ENCODE measurements at places on chromosomes 3 and 15.

GRCh38 chr3:69532547-69533224 lies 146.8 kb upstream of the FRMD4B start:
- DNase-seq, result no peak

DNA sequence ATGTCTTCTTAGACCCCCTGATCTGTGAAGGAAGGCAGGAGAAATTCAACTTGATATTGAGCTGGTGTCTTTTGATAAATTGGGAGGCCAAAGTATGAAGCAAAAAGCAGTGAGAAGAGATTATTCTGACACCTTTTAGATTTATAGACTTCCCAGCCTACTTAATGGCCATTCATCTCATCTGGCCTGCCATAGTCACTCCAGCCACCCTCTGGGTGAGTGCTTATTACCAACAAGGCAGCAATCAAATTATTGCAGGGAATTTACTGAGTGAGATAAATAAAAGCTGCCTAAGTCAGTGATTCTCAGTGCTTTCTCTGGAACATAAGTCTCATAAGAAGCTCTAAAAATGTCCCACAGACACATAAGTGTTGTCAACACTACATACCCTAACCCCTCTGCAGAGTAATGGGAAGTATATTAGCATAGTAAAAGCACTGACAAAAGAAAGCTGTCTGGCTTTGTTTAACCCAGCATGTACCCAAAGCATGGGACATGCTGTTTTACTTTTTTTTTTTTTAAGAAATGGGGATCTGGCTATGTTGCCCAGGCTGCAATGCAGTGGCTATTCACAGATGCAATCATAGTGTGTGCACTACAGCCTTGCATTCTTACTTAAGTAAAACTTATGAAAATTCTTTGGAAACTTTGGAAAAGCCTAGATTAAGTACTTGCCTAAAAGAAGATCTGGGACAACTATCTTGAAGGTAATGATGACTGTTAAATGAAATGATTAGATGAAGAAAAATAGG lies 725.3 kb downstream of the TUSC7 start:
- DNase-seq, result no peak

DNA sequence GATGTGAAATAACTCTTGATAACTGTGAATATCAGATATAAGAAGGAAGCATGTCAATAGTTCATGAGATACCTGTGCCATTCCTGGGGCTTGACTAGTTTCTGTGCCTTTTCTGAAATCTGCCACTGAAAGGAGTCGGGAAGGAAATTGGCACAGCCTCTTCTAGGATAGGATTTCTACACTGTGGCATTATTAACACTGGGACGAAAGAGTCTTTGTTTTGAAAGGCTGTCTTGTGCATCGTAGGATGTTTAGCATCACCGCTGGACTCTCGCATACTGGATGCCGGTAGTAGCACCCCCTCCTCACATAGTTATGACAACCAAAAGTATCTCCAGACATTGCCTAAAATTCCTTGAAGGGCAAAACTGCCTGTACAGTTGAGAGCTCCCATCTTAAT lies 77.9 kb upstream of the SAMMSON start:
- no peak for DNase-seq

GRCh38 chr3:168248383-168249204 lies 152.9 kb upstream of the GOLIM4 start:
- DNase-seq, result peak; percentile 6

- no peak for DNase-seq
Observed at GRCh38 chr3:107028626-107029025, 348.6 kb upstream of the CCDC54 start.

DNA sequence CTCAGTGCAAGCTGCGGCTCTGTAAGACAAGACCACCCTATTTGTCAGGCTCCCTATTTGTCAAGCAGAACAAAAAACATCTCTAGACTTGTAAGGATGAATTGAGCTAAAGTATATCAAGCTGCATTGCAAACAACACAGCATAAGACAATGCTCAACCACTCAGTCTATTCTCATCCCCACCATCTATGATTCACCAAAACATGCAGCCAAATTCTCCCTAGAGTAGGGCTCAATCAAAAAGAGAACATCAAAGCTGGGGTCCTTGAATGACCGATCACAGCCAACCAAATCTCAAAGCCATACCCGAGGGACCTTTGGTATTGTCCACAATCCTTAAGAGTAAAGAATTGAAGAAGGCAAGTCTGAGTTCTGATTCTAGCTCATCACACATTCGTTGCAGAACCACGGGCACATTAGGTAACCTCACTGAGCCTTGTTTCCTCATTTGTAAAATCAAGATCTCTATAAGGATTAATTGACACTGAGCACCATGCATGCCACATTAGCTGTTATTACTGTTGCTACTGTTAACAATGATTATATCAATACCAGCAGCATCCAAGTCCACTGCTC lies 31.2 kb downstream of the RFTN1 start:
- no peak for DNase-seq

DNA sequence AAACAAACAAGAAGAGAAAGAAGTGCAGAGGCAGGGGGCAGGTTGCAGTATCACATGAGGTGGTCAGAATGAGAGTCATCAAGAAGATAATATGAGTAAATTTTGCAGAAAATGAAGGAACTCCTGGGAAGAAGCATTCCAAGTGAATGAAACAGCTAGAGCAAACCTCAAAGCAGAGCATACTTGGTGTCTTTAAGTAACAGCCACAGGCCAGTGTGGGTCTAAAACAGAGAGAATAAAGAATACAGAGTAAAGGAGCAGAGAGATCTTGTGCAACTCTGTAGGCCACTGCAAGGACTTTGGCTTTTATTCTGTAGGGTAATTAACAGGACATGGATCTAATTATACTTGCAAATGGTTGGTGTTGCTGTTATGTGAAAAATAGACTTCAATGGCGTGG lies 81.3 kb downstream of the STAC start:
- no peak for DNase-seq

GRCh38 chr3:112582244-112582874 lies 20.5 kb downstream of the SLC35A5 start:
- DNase-seq, result no peak

GRCh38 chr3:4939276-4939675 lies 40.0 kb upstream of the BHLHE40 start:
- no peak for DNase-seq

GRCh38 chr3:20924646-20925385 lies 738.8 kb upstream of the SGO1 start:
- DNase-seq, result no peak

DNA sequence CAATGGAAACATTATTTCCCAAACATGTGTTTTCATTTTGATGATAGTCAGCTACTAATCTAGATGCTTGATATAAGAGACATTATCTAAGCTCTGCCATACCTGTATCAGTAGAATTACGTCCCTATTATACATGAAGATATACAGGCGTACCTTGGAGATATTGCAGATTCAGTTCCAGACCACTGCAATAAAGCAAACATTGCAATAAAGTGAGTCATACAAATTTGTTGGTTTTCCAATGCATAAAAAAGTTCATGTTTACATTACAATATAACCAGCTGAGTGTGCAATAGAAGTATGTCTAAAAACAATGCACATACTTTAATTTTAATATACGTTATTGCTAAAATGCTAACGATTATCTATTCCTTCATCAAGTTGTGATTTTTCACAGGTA lies 236.0 kb upstream of the ZNF717 start:
- no peak for DNase-seq

DNA sequence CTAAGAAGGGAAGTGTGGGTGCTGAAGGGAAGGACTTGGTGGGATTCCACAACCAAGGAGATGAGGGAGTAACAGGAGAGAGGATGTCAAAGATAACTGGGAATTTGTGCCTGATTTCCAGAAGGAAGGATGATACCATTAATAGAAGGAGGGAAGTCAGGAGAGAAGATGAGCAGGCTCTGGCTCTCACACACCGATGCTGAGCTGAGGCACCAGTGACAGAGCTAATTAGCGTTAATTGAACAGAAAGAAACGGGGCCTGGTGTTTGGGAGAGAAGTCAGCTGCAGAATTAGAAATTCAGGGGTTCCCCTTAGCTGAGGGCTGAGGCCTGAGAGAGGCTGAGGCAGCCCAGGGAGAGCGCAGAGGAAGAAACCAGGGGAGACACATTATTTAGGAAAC lies 11.9 kb upstream of the PDIA5 start:
- DNase-seq, result peak; percentile 91

DNA sequence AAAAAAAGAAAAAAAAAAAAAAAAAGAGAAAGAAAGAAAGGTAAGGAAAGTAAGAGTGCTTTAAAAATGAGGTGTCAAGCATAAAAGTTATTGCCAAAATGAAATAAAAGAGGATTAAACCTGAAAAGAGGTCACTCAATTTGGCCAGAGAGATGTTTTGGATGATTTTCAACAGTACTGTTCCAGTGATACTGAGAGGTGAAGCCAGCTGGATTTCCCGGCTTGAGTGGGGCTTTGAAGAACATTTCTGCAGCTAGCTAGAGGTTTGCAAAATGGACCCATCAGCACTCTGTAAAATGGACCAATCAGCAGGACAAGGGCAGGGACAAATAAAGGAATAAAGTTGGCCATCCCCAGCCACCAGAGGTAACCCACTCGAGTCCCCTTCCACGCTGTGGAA lies 128.5 kb downstream of the LSAMP start:
- no peak for DNase-seq

DNA sequence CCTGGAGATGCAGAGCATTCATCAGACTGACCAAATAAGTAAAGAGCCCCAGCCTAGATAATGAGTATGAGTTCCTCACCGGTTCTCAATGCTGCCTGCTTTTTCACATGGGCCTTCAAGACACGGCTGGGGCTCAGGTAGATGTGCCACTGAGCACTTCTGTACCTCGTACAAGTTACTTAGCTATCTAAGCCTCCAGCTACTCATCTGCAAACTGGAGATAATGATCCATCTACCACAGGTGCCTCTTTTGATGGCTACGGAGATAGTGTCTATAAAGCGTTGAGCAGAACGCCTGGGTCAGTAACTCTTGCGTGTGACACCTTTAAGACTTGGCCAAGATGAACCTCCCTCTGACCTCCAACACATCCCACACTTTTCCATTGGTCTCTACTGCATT lies 56.3 kb downstream of the CCR4 start:
- DNase-seq, result no peak

DNA sequence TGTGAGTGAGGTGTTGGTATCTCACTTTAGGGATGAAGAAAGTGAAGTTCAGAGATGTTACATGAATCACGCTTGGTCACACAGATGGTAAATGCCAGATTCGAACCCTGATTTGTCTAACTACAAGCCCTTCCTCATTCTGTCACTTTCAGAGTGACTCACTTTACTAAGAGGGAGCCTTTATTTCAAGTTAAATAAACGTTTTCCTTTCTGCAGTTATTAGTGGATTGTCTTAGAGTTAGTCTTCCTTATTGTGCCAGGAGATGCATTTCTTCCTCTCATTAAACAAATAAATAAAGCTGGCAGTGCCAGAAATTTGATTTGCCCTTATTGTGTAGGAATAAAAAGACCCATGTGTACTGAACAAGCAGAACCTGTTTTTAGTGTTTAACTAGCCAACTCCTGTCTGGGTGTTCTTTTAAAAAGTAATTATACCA lies 162.5 kb downstream of the AKAP13 start:
- no peak for DNase-seq

GRCh38 chr3:40290396-40290795 lies 19.1 kb upstream of the EIF1B start:
- DNase-seq, result no peak

GRCh38 chr3:31278532-31278931 lies 254.2 kb upstream of the STT3B start:
- no peak for DNase-seq

GRCh38 chr3:88444251-88444650 lies 294.5 kb downstream of the C3orf38 start:
- no peak for DNase-seq

DNA sequence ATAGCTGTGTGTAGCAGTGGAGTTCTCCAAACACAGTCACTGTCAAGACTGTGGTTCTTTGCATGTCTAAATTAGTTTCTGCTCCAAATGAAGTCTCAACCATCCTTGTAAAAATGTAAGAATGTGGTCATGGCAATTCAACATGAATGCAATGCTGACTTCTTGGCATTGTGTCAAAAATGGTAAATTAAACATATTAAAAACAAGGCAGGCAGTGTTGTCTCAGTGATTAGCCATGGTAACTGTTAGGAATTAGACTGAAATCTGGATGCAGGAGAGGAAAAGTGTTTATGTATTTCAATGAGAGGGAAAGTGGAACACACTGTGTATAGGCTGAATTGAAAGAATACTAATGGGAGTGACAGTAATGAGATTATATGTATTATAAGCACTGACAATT lies 597.2 kb downstream of the EDEM1 start:
- no peak for DNase-seq

DNA sequence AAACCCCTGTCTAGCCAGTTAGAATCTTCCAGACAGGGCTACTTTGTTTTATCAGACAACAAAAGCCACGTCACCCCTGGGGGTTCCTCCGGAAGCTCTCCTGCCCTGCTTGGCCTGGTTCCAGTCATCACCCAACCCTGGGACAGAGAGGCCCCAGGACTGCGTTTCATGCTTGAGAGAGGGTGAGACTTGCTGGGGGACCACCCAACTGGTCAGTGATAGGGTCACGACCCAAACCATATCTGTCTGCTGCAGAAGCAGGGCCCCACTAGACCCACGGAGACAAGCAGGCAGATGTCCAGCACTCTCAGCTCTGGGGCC lies 1.2 kb downstream of the NT5DC2 start:
- no peak for DNase-seq

- no peak for DNase-seq
Observed at GRCh38 chr15:47987461-47987860, 133.3 kb upstream of the SLC24A5 start.

GRCh38 chr3:108100906-108101660 lies 10.3 kb upstream of the CD47 start:
- DNase-seq, result no peak

DNA sequence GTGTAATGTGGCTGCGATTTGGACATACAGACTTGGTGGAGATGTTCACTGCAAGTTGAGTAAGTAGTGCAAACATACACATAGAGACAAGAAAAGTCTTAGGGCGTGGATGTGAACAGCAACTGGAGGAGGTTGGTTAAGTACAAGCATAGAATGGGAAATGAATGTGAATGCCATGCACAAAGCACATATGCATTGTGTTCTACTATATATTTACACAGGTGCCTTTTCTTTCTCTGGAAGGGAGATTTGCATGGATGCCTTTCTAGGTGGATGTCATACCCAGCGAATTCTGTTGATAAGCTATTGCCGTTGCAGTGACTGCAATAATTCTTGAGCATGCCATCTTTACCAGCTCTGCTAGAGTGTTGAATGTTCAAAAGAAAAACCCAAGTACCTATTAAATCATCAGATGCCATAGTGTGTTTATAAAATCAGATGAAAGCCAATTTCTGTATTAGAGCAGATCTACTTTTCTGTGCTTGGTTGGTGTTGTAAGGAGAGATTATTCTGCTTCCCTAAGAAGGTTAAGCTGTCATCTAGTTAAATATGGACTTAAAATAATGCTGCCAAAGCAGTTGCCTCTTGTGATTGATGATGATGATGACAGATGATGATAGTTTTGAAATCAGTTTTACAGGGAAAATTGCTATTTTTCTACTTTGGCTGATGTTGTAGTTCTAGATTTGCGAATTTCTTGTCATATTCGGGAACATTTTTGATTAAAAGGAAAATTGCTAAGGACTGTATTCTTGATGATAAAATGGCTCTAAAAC lies 148.4 kb downstream of the CNTN4 start:
- DNase-seq, result no peak

GRCh38 chr15:67690936-67691335 lies 134.4 kb upstream of the SKOR1 start:
- no peak for DNase-seq

GRCh38 chr3:60755094-60755493 lies 496.2 kb downstream of the FHIT start:
- DNase-seq, result no peak
